ENCODE measurements at places on chromosomes 6 and 20.

GRCh38 chr6:13742961-13743735 is 31.5 kb upstream of the RANBP9 start:
- peaks cover 14% of the 10 kb centered on the region for H3K4me1 ChIP-seq
- H3K4me3 ChIP-seq, result peak overlapping the region; percentile 53
- peaks cover 1% of the 10 kb centered on the region for H3K36me3 ChIP-seq
- H3K27me3 ChIP-seq, result no peaks in the 10 kb centered on the region

- H3K27me3 ChIP-seq, result no peaks in the 10 kb centered on the region
- no peak overlapping the region for H3K27ac ChIP-seq
- DNase-seq, result no peak
- H3K36me3 ChIP-seq, result peaks cover 28% of the 10 kb centered on the region
These were observed 42.5 kb downstream of the PIGU start for GRCh38 chr20:34634392-34634791.

GRCh38 chr6:36373368-36374019 is 14.0 kb downstream of the ETV7 start:
- peaks cover 6% of the 10 kb centered on the region for H3K4me1 ChIP-seq
- DNase-seq, result peak; percentile 8
- H3K36me3 ChIP-seq, result peaks cover 4% of the 10 kb centered on the region
- no peaks in the 10 kb centered on the region for H3K27me3 ChIP-seq
- H3K4me3 ChIP-seq, result no peak overlapping the region

- peaks cover 8% of the 10 kb centered on the region for H3K27me3 ChIP-seq
- DNase-seq, result no peak
- H3K36me3 ChIP-seq, result no peaks in the 10 kb centered on the region
- H3K4me3 ChIP-seq, result no peak overlapping the region
These were observed 22.5 kb upstream of the IYD start for GRCh38 chr6:150346346-150346745.

DNA sequence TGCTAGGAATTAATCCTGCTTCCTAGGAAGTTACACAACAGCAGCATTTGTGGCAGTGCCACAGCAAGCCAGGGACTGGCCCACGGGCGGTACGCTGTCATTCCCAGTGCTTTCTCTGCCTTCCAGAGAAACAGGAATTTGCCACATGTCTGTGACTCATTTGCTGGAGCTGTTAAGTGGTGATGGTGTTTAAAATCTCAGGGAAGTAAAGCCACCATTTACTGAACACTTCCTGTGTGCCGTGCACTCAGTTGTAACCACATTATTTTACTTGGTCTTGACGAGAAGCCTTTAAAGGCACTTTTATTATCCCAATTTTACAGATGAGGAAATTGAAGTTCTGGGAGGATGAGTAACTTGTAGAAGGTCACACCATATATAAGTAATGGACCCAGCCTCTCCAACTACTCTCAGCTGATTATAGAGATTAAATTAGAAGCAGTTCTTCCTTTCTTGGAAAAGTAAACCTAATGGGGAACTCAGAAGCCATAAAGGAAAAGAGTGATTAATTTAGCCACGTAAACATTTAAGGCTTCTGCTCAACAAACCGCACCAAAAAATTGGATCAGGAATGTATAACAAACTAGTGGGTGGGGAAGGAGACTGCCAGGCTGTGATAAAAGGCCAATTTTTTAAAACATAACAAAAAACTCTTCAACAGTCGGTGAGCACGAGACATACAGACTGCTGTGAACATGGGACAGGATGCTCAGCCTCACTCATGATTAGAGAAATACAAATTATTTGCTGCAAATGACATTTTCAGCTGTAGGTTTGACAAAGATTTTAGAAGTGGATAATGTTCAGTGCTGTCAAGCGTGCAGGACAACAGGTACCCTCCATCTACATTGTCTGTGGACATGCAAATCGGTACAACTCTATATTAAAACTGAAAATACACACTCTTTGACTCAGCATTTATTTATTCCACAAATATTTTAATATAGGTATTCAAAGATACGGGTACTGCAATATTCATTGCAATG is 311.2 kb downstream of the NRN1 start:
- DNase-seq, result no peak
- no peak overlapping the region for H3K4me3 ChIP-seq
- no peaks in the 10 kb centered on the region for H3K27me3 ChIP-seq
- H3K27ac ChIP-seq, result no peak overlapping the region
- peaks cover 4% of the 10 kb centered on the region for H3K4me1 ChIP-seq

DNA sequence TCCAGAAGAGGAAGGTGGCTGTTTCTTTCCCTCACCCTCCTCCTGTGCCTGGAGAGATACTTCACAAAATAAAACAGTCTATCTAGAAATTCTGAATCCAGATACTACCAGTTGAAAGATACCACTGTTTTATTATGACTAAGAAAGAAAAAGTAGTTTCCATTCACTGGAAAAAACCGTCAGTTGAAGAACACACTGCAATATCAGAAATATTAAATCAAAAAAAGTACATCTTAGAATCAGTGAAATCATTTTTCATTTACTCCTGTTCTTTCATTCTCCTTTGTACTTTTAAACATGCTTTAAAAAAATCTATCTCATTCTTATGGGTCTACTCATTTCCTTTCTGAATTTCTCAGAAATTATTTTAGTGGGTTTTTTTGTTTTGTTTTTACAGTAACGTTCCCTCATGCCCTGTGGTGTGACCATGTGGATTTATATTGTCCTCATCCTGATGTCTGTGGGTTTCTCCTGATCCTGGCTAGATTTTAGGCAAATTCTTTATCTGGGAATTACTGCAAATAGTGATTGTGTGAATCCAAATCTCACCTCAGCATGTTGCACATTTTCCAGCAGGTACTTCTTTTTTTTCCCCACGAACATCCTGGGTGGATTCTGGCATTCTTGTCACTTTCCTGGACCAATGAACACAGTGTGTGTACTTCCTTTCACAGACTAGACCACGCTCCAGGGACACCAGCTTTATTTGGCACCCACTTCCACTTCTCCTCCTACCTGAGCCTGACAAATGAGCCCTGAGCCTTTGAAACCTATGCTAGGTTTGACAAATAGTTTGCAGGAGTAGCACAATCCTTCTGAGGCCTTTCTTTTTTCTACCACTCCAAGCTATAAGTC is 114.0 kb upstream of the LAMP5 start:
- no peaks in the 10 kb centered on the region for H3K36me3 ChIP-seq
- no peak overlapping the region for H3K4me3 ChIP-seq
- H3K27ac ChIP-seq, result no peak overlapping the region
- no peaks in the 10 kb centered on the region for H3K27me3 ChIP-seq
- no peaks in the 10 kb centered on the region for H3K4me1 ChIP-seq
- no peak for DNase-seq

DNA sequence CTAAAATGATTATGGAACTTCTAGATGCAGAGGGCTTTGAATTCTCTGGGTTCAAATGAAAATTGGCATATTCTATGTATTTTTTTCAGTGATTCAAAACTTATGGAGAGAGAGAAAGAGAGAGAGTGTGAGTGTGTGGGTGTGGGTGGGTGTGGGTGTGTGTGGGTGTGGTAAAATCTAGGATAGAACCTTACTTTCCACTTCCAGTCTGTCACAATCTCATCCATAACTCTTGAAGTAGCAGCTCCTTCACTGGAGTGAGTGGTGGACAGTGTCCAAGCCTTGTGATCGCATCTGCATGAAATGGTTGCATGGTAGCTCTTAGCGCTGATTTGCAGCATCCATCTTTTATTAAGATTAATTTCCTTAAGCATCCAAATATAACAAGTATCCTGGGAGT is 37.7 kb downstream of the ADGB start:
- DNase-seq, result no peak
- no peaks in the 10 kb centered on the region for H3K36me3 ChIP-seq
- peaks cover 4% of the 10 kb centered on the region for H3K27me3 ChIP-seq
- H3K4me1 ChIP-seq, result no peaks in the 10 kb centered on the region

GRCh38 chr6:26485112-26485780 is 14.9 kb upstream of the BTN1A1 start:
- no peaks in the 10 kb centered on the region for H3K4me1 ChIP-seq
- no peaks in the 10 kb centered on the region for H3K27me3 ChIP-seq
- no peak overlapping the region for H3K27ac ChIP-seq
- H3K36me3 ChIP-seq, result peaks cover 9% of the 10 kb centered on the region
- H3K4me3 ChIP-seq, result no peak overlapping the region

All from activated CD4-positive, alpha-beta memory T cell treated with anti-CD3 and anti-CD28 coated beads for 36 hours (primary cell).